Smooth muscle cell of bladder (primary cell): ENCODE measurements at places on chromosomes 13 and 19. TPM values are rescaled to one million over a fixed set of nuclear protein-coding genes. Genes with fewer than 3 reads are reported as not detected.

Gene TMEM190
- total RNA-seq: 0.28 TPM in 1 of 2 replicates, not detected in the other

Gene APLP1
- total RNA-seq: 1.7 and 3.9 TPM in 2 replicates

Gene GRIN2D
- 0.18 and 0.28 TPM in 2 replicates for total RNA-seq

Gene OVOL3
- not detected in 2 replicates for total RNA-seq

Gene PTGIR
- 2.3 and 3.0 TPM in 2 replicates for total RNA-seq
